ENCODE measurements at places on chromosomes 3 and 15. TPM values are rescaled to one million over a fixed set of nuclear protein-coding genes. Genes with fewer than 3 reads are reported as not detected.

GRCh38 chr3:94440767-94441493 is 378.1 kb downstream of the NSUN3 start:
- DNase-seq: peak; percentile 83

- DNase-seq: no peak
Observed at GRCh38 chr15:93779341-93779740, 452.0 kb upstream of the MCTP2 start.

GRCh38 chr3:58043933-58044332 is 35.7 kb downstream of the FLNB start:
- DNase-seq: no peak

- no peak for DNase-seq
Observed at GRCh38 chr3:67118122-67118521, 120.0 kb downstream of the KBTBD8 start.

DNA sequence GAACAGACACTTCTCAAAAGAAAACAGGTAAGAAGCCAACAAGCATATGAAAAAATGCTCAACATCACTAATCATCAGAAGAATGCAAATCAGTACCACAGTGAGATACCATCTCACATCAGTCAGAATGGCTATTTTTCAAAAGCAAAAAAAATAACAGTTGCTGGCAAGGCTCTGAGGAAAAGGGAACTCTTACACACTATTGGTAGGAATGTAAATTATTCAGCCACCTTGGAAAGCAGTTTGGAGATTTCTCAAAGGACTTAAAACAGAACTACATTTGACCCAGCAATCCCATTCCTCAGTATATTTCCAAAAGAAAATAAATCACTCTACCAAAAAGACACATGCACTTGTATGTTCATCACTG is 95.6 kb downstream of the APBA2 start:
- no peak for DNase-seq

DNA sequence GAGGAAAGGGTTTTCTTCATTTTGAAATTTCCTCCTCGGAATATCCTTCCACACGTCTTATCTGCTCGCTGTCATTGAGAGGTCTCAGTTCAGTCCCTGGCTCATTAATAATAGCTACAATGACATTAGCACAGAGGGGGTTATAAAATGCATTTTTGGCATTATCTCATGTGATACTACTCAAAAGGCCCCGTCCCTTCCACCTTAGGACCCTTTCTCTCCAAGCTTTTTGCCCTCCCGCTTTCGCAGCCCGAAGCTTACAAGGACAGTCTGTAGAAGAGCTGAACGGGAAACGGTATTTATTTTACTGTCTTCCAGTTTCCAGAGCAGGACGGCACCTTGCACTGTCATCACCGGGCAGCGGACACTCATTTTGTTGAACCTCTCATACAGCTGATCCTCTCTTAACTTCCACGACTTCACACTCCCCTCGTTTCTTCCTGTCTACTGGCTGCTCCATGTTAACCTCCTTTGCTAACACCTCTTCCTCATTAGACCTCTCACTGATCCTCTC is 5.6 kb upstream of the PLEKHO2 start:
- no peak for DNase-seq

DNA sequence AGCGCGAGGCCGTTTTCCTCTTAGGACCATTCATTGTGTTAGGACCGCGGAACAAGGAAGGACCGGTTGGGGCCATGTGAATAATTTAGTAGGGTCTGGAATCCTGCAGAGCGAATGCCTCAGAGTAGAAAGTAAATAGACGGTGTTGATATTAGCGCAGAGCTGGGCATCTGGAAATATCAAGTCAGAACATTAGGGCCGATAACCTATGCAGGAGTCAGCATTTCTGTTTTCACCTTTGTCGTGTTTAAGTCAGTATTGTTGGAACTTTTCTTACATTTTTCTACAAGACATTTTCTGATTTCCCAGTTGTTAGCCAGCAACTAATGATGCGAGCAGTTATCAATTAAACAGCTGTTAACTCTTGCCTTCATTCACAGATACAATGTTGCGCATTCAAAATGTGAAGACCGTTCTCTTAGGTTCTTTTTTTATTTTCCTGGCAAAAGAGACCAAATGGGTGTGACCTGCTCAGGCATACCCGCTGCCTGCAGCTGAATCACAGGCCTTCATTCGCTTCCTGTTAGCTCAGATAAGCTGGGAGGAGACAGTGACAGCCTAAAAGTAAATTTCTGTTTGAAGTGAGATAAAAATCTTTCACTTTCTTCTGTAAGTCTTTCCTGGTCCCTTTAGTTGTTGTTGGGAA is 966 bp upstream of the PKM start:
- peak; percentile 78 for DNase-seq

GRCh38 chr3:94114666-94115065 is 51.8 kb downstream of the NSUN3 start:
- DNase-seq: no peak

DNA sequence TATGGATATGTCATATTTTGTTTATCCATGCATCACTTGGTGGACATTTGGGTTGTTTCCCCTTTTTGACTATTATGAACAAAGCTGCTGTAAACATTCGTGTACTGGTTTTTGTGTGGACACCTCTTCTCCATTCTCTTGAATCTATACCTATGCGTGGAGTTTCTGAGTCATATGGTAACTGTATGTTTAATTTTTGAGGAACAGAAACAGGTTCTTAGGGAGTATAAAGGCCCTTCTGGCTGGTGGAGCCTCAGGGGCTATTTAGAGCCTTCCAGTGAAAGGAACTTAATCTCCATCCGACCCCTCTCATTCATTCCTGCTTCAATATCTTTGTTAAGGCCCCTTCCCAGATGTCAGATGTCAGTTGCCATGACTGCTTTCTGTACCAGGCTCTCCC is 14.1 kb upstream of the CTXND1 start:
- DNase-seq: no peak

The ESYT3 gene
- total RNA-seq: not detected

The HIGD2B gene
- total RNA-seq: not detected

The TEX55 gene
- not detected for total RNA-seq

The TPRG1 gene
- total RNA-seq: not detected

The CYP19A1 gene
- total RNA-seq: not detected

The C3orf85 gene
- total RNA-seq: not detected

Data from endothelial cell of umbilical vein (primary cell).